ENCODE measurements at places on chromosomes 7 and 10.
A peak's percentile ranks its signal among the peaks of the same experiment; 100 is the strongest.

DNA sequence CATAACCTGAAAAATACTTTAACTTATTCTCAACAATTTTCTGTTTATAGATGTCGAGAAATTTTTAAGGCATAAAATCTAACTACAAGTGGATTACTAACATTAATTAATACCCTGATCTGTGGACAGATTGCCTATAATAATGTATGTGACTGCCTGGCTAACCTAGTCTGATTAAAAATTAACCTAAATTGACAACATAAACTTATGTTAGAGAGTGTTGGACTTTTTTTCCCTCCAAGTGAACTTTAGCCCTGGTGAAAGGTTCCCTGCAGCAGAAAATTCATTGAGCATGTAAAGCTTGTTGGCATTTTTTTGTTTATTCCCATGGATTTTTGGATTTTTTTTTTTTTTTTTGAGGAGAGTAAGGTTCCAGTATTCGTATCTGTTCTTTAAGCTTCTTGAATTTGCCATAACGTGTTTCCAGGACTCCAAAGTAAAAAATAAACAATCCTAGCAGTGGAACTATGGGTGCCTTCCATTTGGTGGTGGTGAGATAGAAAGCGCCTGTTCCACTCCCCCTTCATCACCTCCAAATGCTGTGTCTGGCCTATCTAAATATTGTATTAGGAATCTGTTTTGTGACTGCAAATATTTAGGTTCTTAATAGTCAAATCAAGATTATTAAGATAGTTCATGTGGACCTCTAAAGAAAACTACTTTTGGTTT, 36.1 kb downstream of the NET1 start:
- DNase-seq = no peak

DNA sequence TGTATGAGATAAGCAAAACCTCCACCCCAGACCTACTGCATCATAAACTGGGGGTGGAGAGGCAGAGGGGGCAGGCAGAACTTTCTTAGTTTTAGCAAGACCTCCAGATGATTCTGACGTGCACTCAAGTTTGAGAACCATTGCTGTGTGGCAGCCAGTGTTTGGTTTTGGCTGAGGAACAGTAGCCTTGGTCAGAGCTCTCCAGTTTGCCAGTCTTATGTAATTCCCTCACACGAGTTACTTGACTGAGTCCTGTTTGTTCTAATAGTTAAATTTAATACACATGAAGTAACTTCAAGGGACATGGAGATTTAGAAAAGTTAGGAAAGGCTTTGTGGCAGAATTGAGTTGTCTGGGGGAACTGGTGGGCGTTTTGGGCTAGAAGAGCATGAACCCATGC, 38.5 kb downstream of the GARS1 start:
- DNase-seq = no peak

- no peak for DNase-seq
These were observed 32.3 kb downstream of the CALD1 start for GRCh38 chr7:134811765-134812164.

DNA sequence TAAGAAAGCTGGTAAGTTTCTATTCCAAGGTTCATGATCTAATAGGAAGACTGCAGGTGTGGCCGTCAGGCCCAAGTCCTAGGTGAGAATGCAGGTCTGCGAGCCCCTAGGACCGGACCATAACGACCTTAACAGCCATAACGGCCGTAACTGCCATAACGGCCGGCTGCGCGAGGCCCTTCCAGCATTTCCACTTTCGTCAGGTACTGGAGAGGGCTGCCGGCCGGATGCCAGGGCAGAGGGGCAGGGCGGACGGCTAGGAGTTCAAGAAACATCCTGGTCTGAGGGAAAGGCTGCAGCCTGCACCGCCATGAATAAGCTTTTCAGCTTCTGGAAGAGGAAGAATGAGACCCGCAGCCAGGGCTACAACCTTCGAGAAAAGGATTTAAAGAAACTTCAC, at the start of gene ANKRD7:
TSS of gene ANKRD7 (plus strand) at position 184 of the 400 bp plus-strand sequence. CDS start at position 311, 127 bp downstream.
- DNase-seq = no peak

GRCh38 chr10:31321396-31321941, 2.5 kb downstream of the ZEB1 start:
- DNase-seq = no peak

DNA sequence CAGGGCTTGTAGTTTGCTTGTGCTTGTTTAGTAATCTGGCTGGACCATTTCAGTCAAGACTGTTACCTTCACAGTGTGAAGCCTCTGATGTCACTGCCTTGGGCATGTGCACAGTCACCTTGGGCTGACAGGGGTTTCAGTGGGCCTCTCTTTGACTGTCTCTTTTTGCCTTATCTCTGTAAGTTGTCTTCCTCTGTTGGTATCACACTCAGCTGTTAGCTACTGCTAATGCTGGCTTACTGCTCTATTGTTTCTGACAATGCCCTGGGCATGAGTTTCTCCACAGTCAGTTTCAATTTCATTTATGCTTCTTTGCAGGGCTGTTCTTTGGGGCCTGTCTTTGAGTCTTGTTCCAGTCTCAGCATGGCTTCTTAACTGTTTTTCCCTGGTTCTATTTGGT, 201.9 kb upstream of the SHH start:
- DNase-seq = no peak

GRCh38 chr7:149716007-149716931, 57.1 kb downstream of the ZNF467 start:
- DNase-seq = no peak

DNA sequence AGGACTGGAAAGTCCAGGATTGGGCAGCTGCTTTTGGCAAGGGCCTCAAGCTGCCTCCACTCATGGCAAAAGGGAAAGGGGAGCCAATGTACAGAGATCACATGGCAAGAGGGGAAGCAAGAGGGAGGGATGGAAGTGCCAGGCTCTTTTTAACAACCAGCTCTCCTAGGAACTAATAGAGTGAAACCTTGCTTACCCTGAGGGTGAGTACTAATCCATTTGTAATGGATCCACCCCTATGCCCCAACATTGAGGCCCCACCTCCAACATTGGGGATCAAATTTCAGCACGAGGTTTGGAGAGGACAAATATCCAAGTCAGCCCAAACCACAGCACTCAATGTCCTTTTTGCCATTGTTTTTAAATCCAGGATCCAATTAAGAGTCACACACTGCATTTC, 12.5 kb downstream of the HABP2 start:
- DNase-seq = no peak

DNA sequence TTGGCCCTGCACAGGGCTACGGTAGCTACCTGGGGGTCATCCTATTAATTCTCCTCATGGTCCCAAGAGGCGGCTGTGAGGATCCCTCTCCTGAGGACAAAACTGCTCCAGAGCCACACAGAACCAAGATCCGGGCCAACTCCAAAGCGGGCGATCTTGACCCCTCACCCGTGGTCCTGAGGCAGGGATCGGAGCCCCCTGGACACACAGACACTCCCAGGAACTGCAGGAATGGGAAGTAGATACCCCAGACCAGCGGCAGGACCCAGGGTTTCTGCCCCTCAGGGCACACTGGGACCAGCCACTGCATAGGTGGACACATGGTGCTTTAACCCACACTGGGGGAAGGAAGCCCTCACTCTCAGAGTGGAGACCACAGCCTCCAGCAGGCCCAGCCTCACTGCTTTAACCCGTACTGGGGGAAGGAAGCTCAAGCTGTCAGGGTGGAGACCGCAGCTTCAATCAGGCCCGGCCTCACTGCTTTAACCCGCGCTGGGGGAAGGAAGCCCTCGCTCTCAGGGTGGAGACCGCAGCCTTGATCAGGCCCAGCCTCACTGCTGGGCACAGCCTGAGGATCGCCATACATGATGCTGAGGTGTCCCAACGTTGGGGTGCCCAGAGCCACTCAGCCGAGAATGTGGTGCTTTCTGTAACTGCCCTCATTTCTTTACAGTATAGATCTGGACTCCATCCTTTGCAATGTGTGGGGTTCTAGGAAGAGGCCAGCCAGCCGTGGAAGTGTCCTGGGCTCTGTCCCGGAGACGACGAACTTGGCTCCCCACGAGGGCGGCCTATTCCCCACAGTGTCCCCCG, 60.1 kb downstream of the DIP2C start:
- no peak for DNase-seq

- no peak for DNase-seq
These were observed 151.8 kb upstream of the YAE1 start for GRCh38 chr7:39414224-39415035.

DNA sequence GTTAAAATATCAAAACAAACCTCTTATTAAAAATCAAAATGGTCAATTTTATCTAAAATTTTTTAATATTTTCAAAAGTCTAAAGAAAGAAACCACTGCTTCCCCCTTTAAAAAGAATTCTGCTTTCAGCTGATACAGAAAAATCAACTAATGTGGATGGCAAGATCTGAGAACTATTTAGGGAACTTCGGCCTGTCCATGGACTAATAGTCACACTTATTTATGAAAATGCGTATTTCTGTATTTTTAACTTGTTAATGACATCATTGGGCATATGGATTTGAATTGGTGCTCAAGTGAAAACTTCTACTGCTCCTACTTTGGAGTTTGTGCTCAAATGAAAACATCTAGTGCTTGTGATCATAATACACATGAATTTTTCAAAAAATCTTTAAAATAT, 31.9 kb downstream of the RNLS start:
- DNase-seq = no peak

DNA sequence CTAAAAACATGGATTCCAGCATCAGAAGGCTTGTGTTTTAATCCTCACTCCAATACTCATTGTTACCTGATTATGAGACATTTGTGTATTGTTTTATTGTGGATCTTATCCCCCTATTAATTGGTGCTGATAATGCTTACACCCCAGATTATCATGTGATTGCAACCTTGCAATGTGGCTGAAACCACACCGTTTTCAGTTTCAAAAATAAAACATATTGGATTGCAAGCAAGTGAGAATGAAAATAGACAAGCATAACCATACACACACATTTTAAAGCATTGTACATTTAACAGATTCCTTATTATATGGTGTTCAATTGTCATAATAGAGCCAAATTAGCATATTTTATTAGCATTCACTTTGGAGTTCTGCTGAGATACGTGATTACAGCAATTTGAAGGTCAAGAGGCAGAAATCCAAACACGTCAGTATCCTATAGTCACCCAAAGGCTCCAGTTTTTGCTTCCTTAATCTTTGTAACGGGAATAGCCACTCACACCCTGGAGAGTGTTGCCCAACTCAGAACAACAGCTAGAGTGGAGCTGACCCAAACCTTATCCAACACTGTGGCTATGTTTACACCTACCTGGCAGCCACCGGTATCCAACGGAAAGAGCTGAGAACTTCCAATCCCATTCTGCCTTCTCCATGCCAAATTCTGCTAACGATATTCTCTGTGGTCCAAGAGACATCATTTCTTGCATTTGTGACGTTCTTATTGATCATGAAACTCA, 317.1 kb upstream of the KLF6 start:
- no peak for DNase-seq

DNA sequence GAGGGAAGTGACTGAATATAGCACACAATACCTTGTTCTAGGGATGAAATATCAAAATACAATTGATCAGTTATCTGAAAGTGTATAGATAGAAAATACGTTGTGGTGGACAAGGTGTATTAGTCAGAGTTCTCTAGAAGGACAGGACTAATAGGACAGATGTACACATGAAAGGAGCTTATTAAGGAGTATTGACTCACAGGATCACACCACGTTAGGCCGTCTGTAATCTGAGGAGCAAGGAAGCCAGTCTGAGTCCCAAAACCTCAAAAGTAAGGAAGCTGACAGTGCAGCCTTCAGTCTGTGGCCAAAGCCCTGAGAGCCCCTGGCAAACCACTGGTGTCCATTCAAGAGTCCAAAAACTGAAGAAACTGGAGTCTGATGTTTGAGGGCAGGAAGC, 406.1 kb downstream of the MDFIC start:
- DNase-seq = no peak

GRCh38 chr10:43252783-43253341, 14.0 kb downstream of the RASGEF1A start:
- DNase-seq = no peak

DNA sequence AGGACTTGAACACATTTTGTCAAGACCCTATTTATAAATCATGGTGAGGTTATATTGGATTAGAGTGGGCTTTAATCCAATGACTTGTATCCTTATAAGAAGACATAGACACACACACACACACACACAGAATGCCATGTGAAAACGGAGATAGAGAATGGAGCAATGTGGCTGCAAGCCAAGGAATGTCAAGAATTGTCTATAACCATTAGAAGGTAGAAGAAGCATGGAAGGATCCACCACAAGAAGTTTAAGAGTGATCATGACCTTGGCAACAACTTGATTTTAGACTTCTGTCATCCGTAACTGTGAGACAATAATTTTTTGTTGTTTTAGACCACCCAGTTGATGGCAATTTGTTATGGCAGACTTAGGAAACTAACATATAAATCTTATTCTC, 514.2 kb downstream of the TFEC start:
- DNase-seq = no peak

DNA sequence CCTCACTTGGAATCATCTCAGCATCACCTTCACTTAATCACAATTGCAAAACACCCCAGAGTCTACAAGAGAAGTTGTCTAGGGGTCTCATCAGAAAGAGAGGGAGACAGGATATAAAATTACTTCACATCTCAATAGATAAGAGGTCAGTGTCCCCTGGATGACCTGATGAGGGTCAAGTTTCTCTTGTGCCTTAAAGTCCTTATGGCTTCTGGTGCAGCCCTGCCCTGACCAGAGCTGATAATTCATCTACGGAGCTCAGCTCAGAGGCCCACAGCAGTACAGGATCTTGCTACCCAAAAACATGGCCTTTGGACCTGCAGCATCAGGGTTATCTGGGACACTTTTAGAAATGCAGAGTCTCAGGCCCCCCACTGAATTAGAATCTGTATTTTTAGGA, 111.1 kb upstream of the GLI3 start:
- no peak for DNase-seq

DNA sequence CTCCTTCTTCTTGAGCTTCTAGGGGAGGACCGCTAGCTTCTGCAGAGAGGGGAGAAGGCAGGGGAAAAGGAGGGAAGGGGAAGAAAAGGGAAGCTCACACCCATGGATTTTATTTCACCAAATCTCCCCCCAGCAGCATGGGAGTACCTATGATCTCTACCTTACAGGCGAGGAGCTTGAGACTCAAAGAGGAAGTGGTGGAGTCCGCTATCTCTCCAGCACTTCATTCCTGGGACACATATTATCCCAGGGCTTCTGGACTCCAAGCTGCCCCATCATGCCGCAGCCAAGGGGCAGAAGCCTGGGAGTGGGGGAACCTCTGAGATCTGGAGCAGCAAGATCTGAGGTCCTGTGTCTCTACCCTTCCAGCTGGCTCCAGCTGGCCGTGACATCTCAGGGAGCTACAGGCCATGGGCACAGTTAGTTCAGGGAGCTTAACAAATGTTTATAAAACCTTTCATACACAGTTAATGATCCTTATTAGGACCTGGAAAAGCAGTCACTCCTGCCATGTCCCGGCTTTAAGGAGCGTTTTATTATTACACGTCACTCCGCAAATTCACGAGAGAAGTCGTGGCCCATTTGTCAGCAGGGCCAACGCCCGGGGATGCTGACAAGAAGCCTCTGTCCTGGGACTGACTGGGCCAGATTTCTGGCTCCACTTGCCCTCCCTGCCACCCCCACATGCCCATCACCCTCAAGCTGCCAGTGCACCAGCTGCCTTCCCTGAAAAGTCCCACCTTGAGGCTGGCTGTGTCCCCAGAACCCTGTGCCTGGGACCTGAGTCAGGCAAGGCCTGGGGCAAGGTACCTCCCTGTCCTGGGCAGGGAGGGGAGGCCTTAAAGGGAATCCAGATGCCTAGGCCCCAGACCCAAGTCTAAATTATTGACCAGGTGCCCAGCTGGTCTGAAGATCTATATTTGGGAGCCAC, 132.1 kb upstream of the ZMIZ1 start:
- no peak for DNase-seq

GRCh38 chr10:17227367-17228090, 512 bp upstream of the VIM start:
- DNase-seq = peak; percentile 31

GRCh38 chr10:3115685-3116084, 48.3 kb downstream of the PFKP start:
- DNase-seq = no peak
